ENCODE measurements at places on chromosomes 1 and 21.

DNA sequence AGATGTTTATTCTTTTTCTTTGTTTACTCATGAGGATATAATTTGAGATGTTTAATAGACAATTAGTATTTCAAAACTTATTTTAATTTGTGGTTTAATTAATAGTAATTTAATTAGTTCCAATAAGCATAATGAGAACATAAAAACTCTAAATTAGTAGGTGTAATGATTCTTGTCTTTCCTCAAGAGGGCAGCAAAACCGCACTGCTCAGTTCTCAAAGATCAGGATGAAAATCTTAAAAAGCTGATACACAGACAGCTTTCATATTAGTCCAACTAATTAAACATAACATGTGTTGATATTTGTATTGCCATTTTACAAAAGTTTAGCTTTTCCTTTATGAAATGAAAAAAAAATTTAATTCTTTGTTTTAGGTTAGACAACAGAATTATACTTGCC is 106.7 kb upstream of the C21orf91 start:
- no peak for DNase-seq

DNA sequence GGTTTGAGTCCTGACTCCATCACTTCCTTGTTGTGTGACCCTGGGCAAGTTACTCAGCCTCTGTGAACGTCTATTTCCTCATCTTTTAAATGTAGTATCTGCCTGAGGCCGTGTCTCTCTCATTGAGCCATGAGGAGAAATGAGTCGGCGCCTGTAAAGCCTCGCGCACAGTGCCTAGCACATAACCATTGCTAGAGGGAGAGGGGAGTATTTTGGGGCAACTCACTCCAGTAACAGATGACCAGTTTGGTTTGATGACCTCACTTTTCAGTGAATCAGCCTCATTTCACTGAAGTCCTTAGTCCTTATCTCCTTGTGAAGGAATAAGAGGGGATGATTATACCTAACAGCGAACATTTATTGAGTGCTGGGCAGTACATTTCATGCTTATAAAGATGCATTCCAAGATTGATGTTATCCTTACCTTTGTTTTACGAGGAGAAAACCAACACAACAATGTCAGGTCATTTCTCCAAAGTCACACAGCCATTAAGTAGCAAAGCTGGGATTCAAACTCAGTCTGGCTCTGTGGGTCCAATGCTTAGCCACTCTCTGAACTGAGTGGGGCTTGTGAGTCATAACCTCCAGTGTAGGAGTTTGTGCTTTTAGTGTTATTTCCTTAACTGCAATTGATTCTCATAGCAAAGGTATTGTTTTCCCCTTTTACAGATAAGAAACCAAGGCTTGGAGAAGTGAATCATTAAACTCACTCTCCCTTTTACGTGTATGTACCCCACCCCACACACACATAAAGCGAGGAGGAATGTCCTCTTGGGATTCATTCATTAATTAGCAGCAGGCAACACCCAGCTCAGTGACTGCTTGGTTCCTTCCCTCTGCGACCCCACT is 25.9 kb downstream of the KCNC4 start:
- no peak for DNase-seq

DNA sequence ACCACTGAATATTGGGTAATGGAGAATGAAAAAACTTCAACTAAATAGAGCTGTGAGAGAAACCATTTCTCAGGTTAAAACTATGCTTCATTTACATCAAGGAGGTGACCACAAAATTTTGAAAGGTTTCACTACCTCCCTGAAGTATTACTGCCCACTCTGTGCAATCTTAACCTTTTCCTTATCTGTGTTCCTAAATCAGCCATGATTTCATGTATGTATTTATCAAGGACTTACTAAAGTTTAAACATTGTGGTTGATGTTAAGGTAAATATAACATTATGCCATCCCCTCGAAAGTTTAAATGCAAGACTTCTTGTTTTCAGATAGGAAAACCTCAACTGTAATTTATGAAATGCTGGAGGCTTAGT is 84.4 kb downstream of the CLEC20A start:
- DNase-seq = no peak

GRCh38 chr1:50604580-50604979 is 181.3 kb upstream of the DMRTA2 start:
- no peak for DNase-seq

DNA sequence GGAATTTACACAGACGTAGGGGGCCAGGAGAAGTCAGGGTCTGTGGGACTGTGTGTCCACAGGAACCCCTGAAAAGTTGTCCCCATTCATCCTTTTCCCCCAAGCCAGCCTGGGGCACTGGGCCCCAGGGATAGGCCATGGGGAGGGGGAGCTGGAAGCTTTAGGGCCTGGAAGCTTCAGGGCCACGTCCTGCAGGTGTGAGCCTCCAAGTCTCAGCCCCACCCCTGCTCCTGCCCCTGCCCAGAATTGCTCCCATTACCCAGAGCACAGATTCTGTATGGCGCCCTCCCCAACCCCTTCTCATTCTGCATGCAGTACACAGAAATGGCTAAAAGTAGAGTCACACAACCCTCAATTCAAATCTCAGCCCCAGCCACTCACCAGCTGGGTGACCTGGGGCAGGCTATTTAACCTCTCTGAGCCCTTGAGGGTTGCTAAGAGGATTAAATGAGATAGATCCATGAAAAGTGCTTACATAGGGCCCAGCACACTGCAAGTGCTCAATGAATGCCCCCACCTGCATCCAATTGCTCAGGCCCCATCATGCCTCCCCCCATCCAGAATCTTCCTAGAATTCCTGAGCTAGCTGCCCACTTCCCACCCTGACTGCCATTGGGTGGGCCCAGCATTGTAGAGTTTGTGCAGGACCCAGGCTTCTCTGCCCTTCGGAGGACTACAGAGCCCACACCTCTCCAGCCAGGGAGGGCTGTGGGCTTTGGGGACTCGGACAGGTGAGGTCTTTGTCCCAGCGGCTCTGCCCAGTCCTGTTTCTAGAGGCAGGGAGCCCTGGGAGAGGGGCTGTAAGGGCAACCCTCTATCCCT is 6.5 kb downstream of the RAP1GAP start:
- no peak for DNase-seq

DNA sequence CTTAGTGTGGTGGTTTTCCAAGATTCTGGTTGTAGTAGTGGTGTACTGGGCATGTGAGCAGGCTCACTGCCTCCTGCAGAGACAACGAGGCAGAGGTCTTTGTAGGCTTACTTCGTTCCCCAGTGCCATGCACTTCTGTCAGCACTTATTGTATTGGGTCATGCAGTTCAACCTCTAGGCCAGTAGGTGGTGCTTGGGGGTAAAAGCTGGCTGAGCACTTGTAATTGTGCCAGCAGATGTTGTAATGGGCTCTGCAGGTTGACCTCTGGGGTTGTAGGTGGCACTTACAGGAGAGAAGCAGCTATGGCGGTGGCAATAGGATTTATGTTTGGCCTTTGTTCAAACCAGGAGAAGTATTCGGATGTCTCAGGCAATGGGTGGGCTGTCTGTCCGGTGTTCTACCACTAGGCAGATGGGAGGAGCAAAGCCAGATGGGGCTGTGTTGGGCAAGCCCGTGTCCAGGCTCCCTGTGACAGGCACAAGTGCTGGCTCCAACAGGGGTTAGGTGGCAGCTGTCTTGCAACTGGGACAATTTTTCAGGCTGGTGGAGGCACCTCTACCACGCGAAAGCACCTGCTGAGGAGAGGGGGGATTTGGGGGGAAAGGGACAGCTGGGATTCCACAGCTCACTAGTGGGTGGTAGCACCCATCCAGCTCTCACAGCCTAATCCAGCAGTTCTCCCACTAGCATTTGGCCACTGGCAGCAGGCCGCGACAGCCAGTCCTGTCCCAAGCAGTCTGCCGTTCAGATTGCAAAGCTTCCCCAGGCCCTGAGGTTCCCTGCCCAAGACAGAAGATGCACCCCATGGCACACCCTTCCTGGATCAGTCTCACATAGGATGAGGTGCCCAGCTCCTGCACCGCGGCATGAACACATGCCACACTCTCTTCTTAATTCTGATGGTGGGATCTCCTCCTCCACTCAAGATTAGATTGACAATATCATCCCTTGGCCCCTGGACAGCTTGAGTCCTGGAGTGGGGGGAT is 274.5 kb downstream of the CTH start:
- DNase-seq = peak; percentile 29

- no peak for DNase-seq
Measured at GRCh38 chr1:3215198-3216014, 146.4 kb downstream of the PRDM16 start.

DNA sequence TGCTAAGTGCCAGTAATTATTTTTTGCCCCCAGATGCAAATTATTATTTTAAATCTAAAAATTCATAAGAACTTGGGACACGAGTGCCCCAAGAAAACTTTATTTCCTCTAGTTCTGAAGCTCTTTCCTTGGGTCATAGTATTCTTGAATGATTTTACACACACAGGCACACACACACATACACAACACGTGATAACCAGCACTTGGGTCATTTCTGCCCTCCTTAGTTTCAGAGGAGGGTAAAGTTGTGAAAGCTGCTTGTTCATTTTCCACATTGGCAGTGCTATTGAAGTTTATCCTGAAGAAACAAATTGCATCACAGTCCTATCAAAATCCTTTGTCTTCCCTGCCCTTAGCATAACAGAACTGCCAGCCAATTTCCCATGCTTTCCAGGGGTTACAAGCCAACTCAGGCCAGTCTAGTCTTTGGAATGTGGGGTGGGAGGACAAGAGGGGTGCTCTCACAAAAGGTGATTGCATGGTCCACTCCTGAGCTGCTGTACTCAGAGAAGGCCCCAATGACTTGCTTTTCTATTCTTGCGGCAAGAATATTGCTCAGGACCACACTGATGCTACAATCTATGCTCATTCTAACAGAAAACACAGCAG is 98.5 kb upstream of the POGK start:
- no peak for DNase-seq

DNA sequence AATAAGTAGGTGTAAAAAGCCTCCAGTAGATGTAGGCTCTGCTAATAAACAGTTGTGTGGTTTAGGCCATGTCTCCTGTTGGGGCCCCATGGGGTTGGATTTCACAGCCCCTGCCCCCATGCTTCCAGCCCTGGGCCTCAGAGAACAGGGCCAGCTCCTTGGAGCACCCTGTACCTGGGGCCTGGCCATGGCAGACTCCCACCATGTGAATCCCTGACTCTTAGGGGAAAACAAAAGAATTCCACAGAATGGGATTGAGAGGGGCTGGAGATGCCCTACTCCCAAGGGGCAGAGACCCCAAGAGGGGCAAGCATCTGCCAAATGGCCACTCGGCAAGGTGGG is 11.5 kb downstream of the LRP8 start:
- DNase-seq = no peak

DNA sequence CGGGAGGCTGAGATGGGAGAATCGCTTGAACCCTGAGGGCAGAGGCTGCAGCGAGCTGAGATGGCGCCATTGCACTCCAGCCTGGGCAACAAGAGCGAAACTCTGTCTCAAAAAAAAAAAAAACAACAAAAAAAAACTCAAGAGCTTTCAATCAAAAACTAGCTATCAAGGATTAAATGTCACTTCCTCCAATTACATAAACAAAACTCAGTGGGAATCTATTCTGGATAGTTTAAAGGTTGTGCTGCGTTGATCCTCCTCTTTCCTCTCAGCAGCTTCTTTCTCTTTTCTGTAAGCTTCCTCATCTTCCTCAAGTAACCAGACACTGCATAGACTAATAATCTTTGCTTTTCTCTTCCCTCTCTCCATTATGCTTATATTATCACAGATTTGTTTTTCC is 20.7 kb downstream of the EIF4G3 start:
- DNase-seq = no peak
